ENCODE measurements at places on chromosomes 12 and 14.

- DNase-seq: no peak
Measured at GRCh38 chr14:95156161-95157047, 925 bp downstream of the DICER1 start.

- DNase-seq: no peak
Measured at GRCh38 chr12:125978286-125978685, 913.1 kb downstream of the AACS start.

GRCh38 chr12:1493781-1494565 lies 100.4 kb downstream of the FBXL14 start:
- DNase-seq: no peak

GRCh38 chr12:4227046-4227445 lies 46.5 kb upstream of the CCND2 start:
- no peak for DNase-seq

DNA sequence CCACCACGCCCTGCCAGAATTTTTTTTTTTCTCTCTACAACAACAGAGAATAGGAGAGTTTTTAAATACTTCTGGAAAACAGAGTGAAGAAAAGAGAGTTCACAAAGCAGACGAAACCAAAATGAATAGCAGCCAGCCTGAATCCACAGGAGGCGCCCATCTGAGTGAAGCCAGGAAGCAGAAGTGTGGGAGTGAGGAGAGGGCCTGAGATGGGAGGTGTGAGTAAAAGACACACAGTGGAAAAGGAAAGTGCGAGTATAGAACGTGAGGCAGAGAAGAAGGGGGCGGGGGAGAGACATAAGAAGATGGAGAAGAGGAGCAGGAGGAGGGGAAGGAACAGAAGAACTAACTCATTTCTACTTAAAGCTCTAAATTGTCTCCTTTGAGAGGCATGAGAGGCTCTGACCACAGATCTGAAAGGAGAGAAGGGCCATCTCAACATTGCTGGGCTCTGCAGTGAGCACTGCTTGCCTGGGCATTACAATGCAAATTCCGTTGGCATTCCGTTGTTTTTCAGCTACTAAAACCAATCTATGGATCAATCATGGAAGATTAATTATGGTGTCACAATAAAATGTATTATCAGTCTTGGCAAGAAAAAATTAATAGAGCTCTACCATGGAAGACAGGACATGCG lies 140.1 kb upstream of the CPSF6 start:
- DNase-seq: no peak

DNA sequence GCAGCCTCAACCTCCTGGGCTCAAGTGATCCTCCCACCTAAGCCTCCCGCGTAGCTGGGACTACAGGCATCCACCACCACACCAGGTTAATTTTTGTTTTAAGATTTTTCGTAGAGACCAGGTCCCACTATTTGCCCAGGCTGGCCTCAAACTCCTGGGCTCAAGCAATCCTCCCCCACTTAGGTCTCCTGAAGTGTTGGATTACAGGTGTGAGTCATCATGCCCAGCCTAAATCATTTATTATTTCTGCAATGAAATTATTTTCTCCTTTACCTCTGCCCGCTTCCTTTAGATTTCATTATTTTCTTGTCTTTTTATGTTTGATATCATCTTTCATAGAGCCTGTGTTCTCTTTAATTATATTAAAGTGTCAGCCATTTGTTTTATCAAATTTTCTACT lies 165.2 kb upstream of the OTX2 start:
- DNase-seq: no peak

GRCh38 chr12:122480753-122481152 lies 20.0 kb downstream of the ZCCHC8 start:
- no peak for DNase-seq

DNA sequence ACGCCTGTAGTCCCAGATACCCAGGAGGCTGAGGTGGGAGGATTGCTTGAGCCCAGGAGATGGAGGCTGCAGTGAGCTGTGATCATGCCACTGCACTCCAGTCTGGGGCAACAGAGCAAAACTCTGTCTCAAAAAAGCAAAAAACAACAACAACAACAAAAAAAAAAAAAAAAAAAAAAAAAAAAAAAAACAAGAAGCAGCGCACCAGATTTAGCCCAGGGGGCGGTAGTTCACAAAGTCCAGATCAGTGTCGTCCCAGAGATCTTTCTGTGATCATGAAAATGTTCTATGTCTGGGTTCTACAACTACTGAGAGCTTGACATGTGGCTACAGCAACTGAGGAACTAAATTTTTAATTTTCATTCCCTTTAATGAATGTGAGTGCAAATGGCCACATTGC lies 27.4 kb downstream of the OAS2 start:
- no peak for DNase-seq

- no peak for DNase-seq
Measured at GRCh38 chr12:104758771-104759170, 199.3 kb downstream of the SLC41A2 start.

DNA sequence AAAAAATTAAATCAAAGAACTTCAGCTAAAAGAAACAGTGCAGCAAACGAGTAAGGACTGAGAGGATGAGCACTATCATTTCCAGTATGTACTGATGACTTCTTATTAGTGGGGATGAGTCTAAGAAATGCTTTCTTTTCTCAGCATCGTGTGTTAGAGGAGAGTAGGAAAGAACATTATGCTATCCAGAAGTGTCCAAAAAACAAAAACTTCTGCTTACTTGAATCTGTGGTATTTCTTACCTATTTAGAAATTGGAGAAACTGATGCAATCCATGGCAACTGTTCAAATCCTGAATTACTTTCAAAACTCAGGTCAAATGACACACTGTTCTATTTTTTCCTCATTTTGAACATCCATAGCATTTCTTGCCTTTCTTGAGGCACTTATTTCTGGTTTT lies 23.7 kb downstream of the ABCD2 start:
- DNase-seq: no peak

- DNase-seq: no peak
Measured at GRCh38 chr14:21087294-21088091, 11.0 kb downstream of the ZNF219 start.

DNA sequence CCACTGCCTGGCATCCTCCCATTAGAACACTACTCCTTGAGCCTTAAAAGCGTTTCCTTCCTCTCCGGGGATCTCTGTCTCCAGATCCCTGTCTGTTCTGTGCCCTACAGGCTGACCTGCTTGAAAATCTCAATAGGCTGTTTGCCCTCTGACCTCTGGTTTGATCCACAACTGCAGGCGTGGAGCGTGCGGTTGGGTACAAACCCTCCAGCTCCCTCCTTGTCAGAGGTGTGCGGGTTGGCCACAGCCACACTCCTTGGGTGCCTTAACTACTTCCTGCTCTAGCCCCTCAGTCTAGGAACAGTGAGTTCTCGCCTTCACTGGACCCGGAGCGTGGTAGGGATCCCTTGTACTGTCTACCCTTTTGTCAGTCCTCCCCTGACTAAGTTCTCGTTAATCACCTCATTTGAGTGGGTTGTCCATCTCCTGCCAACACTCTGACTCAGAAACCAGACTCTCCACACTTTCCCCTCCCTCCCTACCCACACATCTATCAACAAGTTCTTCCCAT lies 33.1 kb downstream of the CMKLR1 start:
- DNase-seq: no peak

GRCh38 chr12:113057565-113058485 lies 1.3 kb downstream of the DTX1 start:
- DNase-seq: no peak

- no peak for DNase-seq
Measured at GRCh38 chr12:56293795-56294194, 6.3 kb downstream of the CS start.
